ENCODE measurements at places on chromosomes 16 and 17. TPM values are rescaled to one million over a fixed set of nuclear protein-coding genes. Genes with fewer than 3 reads are reported as not detected.

- H3K4me3 ChIP-seq, result no peak overlapping the region
- no peak overlapping the region for H3K27ac ChIP-seq
- no peaks in the 10 kb centered on the region for H3K36me3 ChIP-seq
- peaks cover 32% of the 10 kb centered on the region for H3K27me3 ChIP-seq
- peak; percentile 70 for DNase-seq
These were observed 7.5 kb downstream of the EPOP start for GRCh38 chr17:38667099-38667786.

GRCh38 chr17:40854175-40854814 lies 12.7 kb downstream of the KRT12 start:
- H3K27ac ChIP-seq, result no peak overlapping the region
- H3K36me3 ChIP-seq, result no peaks in the 10 kb centered on the region
- no peaks in the 10 kb centered on the region for H3K27me3 ChIP-seq

DNA sequence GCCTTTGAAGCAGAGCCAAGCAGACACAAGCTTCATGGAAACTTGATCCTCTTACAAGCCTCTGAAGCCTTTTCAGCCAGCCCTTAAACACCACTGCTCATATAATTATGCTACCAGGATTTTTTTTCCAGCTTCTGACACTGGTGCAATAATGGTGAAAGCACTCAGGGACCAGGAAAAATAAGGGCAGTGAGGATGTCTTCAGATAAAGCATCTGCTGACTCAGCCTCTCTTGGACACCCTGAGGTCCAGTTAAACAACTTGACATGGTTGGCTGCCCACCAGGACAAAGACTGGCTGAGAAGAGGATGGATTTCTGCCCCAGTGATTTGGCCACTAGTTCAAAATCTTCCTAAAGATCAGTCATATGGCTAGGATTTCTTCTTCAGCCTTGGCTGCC lies 124.2 kb upstream of the N4BP1 start:
- H3K36me3 ChIP-seq, result no peaks in the 10 kb centered on the region
- no peaks in the 10 kb centered on the region for H3K27me3 ChIP-seq
- H3K4me1 ChIP-seq, result no peaks in the 10 kb centered on the region
- DNase-seq, result no peak
- H3K27ac ChIP-seq, result no peak overlapping the region

GRCh38 chr16:67216612-67217490 lies 10.1 kb upstream of the TMEM208 start:
- no peaks in the 10 kb centered on the region for H3K36me3 ChIP-seq
- H3K4me1 ChIP-seq, result peaks cover 45% of the 10 kb centered on the region
- no peak overlapping the region for H3K4me3 ChIP-seq
- peak overlapping the region; percentile 15 for H3K27ac ChIP-seq
- DNase-seq, result no peak
- no peaks in the 10 kb centered on the region for H3K27me3 ChIP-seq

GRCh38 chr16:70418274-70418992 lies 20.5 kb downstream of the ST3GAL2 start:
- H3K4me1 ChIP-seq, result peaks cover 3% of the 10 kb centered on the region
- no peak overlapping the region for H3K4me3 ChIP-seq
- H3K36me3 ChIP-seq, result no peaks in the 10 kb centered on the region

GRCh38 chr17:77677211-77677610 lies 281.3 kb upstream of the TNRC6C start:
- peak; percentile 30 for DNase-seq
- H3K27ac ChIP-seq, result no peak overlapping the region
- peaks cover 22% of the 10 kb centered on the region for H3K4me1 ChIP-seq
- H3K4me3 ChIP-seq, result no peak overlapping the region

The SPATA2L gene
- total RNA-seq, result 9.7 TPM

GRCh38 chr16:20391045-20391444 lies 13.5 kb downstream of the PDILT start:
- no peaks in the 10 kb centered on the region for H3K36me3 ChIP-seq
- H3K4me1 ChIP-seq, result peaks cover 23% of the 10 kb centered on the region
- H3K27me3 ChIP-seq, result no peaks in the 10 kb centered on the region
- H3K27ac ChIP-seq, result no peak overlapping the region
- DNase-seq, result no peak
- no peak overlapping the region for H3K4me3 ChIP-seq

DNA sequence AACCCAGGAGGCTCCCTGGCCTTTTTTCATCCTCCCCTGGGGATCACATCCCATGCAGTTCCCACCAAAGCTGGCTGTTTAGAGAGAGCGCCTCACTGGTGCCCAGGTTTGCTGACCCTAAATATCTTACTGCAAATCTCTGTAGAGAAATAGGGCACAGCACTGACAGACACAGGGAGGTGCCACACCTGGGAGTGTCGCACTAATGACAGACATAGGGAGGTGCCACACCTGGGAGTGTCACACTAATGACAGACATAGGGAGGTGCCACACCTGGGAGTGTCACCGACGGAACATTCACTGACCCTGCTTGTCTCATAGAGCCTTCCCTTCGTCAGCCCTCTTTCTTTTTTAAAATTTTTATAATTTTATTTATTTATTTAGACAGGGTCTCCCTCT lies 25.6 kb downstream of the UNK start:
- H3K4me1 ChIP-seq, result peaks cover 24% of the 10 kb centered on the region
- H3K4me3 ChIP-seq, result no peak overlapping the region
- H3K27me3 ChIP-seq, result no peaks in the 10 kb centered on the region
- H3K36me3 ChIP-seq, result peaks cover 58% of the 10 kb centered on the region
- H3K27ac ChIP-seq, result peak overlapping the region; percentile 72
- peak; percentile 50 for DNase-seq

The FA2H gene
- total RNA-seq, result 29.2 TPM

Data from stomach (tissue), 19 donors.